ENCODE measurements at places on chromosomes 16 and 17.

DNA sequence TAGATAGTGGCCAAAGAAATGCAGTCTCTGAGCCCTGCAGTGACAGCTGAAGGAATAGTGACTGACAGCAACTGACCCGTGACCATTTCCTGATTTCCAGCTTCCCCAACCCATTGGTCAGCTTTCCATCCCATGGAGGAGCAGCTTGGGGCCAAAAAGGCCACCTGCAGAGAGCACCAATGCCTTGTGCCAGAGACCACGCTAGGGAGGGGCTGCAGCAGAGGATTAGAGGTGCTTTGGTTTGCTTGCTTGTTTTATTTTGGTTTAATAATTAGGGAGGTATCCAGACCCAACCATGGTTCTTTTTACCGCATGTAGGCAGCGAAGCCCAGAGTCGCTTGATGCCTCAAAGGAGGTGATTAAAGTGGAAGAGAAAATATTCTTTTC is 61.3 kb upstream of the SIAH1 start:
- DNase-seq: no peak

- DNase-seq: no peak
Measured at GRCh38 chr17:64638552-64639203, 23.4 kb downstream of the SMURF2 start.

GRCh38 chr17:9195961-9196670 is 174.8 kb downstream of the NTN1 start:
- DNase-seq: no peak

GRCh38 chr17:21228111-21228510 is 14.2 kb upstream of the TMEM11 start:
- no peak for DNase-seq

- DNase-seq: no peak
Measured at GRCh38 chr16:26491101-26491670, 575.5 kb upstream of the C16orf82 start.

DNA sequence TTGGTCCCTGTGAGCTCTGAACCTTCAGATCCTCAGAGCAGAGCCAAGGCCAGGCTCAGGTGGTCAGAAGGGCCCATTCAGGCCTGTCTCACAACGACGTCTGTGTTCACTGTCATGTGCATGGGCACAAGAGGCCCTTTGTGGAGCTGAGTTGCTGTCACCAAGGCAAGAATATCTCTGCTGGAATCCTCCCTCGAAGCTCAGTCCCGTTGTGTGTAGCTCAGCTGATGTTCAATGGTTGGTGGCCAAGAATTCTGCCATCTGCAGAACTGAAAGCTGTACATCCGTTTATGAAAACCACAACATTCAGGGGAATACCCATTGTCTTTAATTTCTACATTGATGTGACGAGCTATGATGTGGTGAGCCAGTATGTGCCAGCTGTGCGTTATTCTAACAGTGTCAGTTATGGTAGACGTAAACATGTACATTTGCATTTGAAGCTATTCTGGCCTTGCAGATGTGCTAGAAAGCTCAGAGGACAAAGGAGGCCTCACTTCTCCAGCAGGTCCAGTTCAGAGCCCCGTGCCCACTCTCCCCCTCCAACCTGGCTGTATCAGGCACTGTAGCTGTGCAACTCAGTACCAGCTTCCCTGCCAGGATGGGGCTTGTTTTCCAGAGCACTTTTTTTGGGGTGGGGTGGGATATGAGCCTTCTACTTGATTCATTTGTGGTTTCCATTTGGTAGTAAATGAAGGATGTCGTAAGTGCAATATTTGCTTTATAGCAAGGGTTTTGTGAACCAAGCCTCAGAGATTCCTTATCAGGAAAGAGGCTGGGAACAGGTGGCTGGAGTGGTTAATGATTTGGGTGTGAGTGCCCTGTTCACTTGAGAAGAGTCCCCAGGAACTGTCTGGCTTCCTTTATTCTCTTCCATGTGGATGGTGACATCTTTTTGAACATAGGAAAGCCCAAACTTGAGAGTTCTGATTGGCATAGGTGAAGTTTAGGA is 56.1 kb downstream of the B9D1 start:
- DNase-seq: no peak

- no peak for DNase-seq
Measured at GRCh38 chr17:63290784-63291183, 155.3 kb downstream of the CYB561 start.

DNA sequence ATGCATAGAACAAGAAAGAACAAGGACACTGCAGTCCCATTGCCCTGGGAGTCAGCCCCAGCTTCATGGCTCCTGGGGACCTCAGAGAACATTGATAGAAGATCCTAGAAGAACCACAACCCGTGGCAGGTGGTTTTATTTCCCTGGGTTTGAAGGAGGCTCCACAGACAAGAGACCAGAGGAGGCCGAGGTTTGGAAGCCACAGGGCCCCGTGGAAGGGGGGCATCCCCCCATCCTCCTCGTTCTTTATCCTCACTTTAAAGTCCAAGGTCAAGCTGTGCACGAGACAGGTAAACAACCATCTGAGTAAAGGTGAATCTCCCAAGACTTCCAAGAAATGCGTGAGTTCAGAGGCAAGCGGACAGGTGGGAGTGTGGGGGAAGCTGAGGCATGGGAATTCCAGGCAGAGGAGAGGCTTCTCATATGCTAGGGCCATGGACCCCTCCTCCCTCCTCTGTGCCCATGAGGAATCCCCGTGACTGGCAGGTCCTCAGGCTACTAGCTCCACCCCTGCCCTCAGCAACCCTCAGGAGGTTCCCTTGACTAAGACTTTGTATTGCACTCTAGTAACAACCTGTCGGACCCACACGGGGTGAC is 849 bp upstream of the SULT1A1 start:
- no peak for DNase-seq

DNA sequence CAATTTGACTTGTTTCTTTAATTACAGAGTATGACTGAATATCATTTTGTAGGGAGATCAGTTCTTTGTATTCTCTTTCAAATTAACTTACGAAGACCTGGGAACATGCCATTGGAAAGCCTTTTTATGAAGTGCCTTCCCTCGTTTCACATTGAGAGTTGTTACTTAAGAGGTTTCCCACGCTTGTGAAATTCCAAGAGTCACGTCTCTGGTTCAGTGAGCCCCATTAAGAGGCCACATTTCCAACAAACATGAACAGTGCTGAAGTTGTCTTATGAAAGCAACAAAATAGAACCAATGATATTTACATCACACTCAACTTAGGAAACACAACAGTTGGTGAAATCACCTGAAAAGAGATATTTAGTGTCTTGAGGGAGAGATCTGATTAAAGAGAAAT is 334.1 kb downstream of the TOX3 start:
- no peak for DNase-seq
